Fibroblast of pulmonary artery (primary cell): ENCODE measurements at places on chromosomes 6 and 20.
A peak's percentile ranks its signal among the peaks of the same experiment; 100 is the strongest.

GRCh38 chr6:142827991-142828390, 117.0 kb downstream of the HIVEP2 start:
- no peak for DNase-seq

DNA sequence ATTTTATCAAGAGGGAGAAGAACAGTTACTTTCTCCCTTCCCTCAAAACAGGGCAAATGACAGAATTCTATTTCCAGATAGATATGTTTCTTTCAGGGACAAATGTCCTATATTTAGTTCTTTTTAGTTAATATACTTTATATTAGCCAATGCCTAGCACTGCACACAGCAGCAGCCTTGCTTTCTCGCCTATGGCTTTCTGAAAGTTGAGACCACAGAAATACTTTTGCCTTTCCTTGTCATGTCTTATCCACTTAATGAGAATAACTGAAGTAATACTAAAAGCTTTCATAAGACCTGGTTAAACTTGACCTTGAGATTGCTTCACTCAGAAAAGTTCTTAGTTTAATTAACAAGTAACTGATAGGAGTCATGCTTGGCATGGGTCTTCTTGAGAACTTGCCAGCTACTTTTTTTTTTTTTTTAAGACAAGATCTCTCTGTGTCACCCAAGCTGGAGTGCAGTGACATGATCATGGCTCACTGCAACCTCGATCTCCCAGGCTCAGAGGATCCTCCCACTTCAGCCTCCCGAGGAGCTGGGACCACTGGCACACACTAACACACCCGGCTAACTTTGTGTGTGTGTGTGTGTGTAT, 159.3 kb downstream of the CDKAL1 start:
- DNase-seq = no peak

DNA sequence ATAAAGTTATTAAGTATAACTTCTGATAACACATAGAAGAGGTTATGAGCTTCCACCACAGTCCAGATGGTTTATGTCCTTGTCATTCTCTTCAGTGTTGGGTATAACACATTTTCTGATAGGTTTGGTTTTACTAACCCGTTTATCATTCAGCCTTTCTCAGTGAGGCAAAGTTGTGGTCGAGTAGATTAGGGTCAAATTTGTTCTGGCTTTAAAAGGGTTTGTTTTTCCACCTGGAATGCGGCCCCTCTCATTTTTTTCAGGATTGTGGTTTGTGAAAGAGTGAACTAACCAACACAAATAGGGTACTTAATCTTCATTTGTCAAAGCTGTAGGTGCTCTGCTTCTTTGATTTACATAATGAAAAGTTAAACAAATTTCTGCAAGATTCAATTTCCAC, 204.2 kb upstream of the ASCC3 start:
- DNase-seq = peak; percentile 52

GRCh38 chr6:68333442-68333841, 301.6 kb upstream of the ADGRB3 start:
- DNase-seq = no peak
